Type B pancreatic cell (in vitro differentiated cells): ENCODE measurements at places on chromosomes 6 and 20. TPM values are rescaled to one million over a fixed set of nuclear protein-coding genes. Genes with fewer than 3 reads are reported as not detected.
A peak's percentile ranks its signal among the peaks of the same experiment; 100 is the strongest.

BHLHE23 gene
- total RNA-seq = not detected in 2 replicates

TCF15 gene
- 0.94 TPM in 1 of 2 replicates, not detected in the other for total RNA-seq

DNA sequence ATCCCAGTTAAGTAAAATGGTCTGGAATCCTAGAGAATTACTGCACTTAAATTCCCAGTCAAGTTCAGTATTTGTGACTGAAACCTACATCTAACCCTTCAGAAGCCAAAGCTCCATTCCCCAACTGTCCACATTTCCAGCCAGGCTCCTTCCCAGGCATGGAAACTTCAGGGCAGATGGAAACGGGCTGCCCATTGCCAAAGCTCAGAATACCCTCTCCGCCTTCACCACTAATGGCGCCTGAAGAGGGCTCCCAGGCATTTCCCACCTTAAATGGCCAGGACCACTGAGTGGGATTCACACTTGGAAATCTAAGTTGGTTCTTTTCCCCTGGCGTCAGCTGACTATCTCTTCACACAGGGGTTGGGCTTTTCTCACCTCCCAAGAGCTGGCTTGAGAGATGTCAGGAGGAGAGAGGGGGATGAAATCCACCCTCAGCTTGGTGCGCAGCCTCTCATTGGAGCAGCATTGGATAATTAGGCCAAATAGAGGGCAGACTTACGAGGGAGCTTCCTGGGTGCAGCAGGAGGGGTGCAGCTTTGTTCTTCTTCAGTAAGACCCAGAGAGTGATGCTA lies 82.9 kb downstream of the ANKRD60 start:
- H3K27me3 ChIP-seq = peaks cover 42% of the 10 kb centered on the region
- H3K36me3 ChIP-seq = no peaks in the 10 kb centered on the region
- H3K4me1 ChIP-seq = no peaks in the 10 kb centered on the region
- H3K4me3 ChIP-seq = no peak overlapping the region
- no peak for DNase-seq

DNA sequence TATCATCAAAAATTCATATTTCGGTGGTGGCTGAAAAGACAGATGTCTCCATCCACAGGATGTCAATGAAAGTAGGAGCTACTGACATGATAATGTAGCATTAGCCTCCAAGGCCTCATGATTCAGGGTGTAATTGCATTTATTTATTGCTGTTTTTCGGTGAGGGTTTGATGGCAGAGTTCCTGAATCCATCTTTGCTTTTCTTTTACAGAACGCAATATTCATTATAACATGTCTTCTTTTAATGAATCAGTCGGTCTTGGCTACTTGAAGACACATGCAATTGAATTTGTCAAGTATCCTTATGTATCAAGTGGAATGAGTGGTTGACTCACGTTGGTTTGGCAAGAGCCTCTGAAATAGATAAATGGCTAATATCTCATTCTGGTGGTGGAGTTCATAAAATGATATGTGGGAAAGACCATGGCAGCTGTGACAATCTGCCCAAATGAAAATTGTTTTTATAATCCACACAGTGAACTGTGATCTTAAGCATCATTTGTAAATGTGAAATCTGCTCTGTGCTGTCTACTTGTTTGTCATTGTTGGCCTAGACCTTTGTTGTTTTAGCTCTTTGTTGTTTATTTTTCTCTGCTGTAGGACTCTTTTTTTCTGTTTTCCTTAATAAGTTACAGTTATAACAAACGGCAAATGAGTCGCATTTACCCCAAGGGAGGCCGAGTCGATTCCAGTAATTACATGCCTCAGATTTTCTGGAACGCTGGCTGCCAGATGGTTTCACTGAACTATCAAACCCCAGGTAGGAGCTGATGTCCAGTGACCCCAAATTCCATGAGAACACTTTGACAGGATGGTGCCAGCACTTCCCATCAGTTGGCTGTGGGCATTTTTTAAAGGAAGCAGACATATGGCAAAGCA lies 105.7 kb upstream of the LAMP5 start:
- peaks cover 7% of the 10 kb centered on the region for H3K4me1 ChIP-seq
- H3K27ac ChIP-seq = no peak overlapping the region
- peaks cover 4% of the 10 kb centered on the region for H3K36me3 ChIP-seq

DNA sequence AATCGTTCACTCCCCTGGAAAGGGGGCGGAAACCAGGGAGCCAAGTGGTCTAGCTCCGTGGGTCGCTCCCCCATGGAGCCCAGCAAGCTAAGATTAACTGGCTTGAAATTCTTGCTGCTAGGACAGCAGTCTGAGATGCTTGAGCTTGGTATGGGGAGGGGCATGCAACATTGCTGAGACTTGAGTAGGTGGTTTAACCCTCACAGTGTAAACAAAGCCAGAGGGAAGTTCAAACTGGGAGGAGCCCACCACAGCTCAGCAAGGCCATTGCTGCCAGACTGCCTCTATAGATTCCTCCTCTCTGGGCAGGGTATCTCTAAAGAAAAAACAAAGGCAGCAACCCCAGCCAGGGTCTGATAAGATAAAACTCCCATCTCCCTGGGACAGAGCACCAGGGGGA lies 43.2 kb downstream of the COL21A1 start:
- no peak overlapping the region for H3K27ac ChIP-seq
- peaks cover 3% of the 10 kb centered on the region for H3K36me3 ChIP-seq
- peaks cover 3% of the 10 kb centered on the region for H3K4me1 ChIP-seq
- H3K4me3 ChIP-seq = no peak overlapping the region
- DNase-seq = no peak

DNA sequence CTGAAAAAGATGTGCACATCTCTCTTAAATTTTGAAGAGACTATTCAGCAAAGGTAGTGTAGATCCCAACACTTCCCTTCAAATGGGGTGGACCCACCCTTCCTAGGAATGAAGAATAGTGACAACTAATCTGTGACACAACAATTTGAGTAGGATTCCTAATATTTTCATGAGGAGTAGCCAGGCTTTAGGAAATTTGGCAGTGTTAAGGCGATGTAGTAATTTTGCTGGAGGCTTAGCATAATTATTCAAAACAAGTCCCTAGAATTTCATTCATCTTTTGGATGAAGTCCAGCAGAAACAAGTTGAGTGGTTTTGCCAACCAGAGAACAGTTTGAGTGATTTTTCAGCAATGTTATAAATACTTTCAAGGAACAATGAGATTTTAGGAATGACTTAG lies 52.4 kb downstream of the ELOVL4 start:
- peak overlapping the region; percentile 38 for H3K4me3 ChIP-seq
- H3K36me3 ChIP-seq = no peaks in the 10 kb centered on the region
- peak overlapping the region; percentile 76 for H3K27ac ChIP-seq
- DNase-seq = no peak
- no peaks in the 10 kb centered on the region for H3K4me1 ChIP-seq
- no peaks in the 10 kb centered on the region for H3K27me3 ChIP-seq

GRCh38 chr20:57211908-57212533 lies 54.4 kb downstream of the BMP7 start:
- H3K27ac ChIP-seq = peak overlapping the region; percentile 71
- peaks cover 34% of the 10 kb centered on the region for H3K4me1 ChIP-seq
- DNase-seq = no peak
- no peaks in the 10 kb centered on the region for H3K27me3 ChIP-seq

MYL9 gene
- 55.1 and 59.0 TPM in 2 replicates for total RNA-seq

- no peak overlapping the region for H3K27ac ChIP-seq
- no peak for DNase-seq
- H3K4me3 ChIP-seq = no peak overlapping the region
- peaks cover 6% of the 10 kb centered on the region for H3K4me1 ChIP-seq
These were observed 65.3 kb downstream of the BMP2 start for GRCh38 chr20:6832811-6833210.

DNA sequence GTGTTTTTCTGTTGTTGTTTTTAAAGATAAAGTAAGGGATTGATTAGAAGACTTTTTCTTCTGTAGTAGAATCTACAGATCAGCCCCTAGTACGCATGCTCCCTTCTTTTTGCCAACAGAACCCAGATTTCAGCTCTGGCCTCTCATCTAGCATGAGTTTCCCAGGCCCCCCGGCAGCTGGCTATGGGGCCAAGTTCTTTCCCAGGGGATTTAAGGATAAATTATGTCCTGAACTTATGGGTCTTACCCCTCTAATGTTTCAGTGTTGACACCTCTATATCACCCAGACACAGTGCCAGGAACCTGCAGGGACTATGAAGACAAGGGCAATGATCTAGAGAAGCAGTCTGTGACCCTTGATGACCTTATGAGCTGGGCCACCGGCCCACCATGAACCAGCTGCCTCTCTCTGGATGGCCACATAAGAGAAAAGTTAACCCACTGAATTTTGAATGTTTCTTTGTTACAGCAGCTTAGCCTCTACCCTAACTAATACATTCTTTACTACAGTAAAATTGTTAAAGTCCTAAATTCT lies 150.5 kb downstream of the UNC5CL start:
- DNase-seq = no peak
- H3K4me1 ChIP-seq = peaks cover 38% of the 10 kb centered on the region
- peak overlapping the region; percentile 39 for H3K27ac ChIP-seq

- H3K36me3 ChIP-seq = no peaks in the 10 kb centered on the region
- peaks cover 3% of the 10 kb centered on the region for H3K27me3 ChIP-seq
- H3K4me3 ChIP-seq = no peak overlapping the region
These were observed 141.3 kb downstream of the MAP3K7 start for GRCh38 chr6:90445533-90446108.

- H3K36me3 ChIP-seq = no peaks in the 10 kb centered on the region
- no peak for DNase-seq
- peaks cover 9% of the 10 kb centered on the region for H3K4me1 ChIP-seq
- H3K27me3 ChIP-seq = no peaks in the 10 kb centered on the region
- H3K27ac ChIP-seq = peak overlapping the region; percentile 16
These were observed 25.3 kb upstream of the TIAM2 start for GRCh38 chr6:154969796-154970195.

DEFB113 gene
- not detected in 2 replicates for total RNA-seq

- H3K4me1 ChIP-seq = no peaks in the 10 kb centered on the region
- peaks cover 22% of the 10 kb centered on the region for H3K36me3 ChIP-seq
- DNase-seq = no peak
- H3K27me3 ChIP-seq = no peaks in the 10 kb centered on the region
- no peak overlapping the region for H3K4me3 ChIP-seq
These were observed 24.5 kb downstream of the PRPF6 start for GRCh38 chr20:64005394-64005793.

DNA sequence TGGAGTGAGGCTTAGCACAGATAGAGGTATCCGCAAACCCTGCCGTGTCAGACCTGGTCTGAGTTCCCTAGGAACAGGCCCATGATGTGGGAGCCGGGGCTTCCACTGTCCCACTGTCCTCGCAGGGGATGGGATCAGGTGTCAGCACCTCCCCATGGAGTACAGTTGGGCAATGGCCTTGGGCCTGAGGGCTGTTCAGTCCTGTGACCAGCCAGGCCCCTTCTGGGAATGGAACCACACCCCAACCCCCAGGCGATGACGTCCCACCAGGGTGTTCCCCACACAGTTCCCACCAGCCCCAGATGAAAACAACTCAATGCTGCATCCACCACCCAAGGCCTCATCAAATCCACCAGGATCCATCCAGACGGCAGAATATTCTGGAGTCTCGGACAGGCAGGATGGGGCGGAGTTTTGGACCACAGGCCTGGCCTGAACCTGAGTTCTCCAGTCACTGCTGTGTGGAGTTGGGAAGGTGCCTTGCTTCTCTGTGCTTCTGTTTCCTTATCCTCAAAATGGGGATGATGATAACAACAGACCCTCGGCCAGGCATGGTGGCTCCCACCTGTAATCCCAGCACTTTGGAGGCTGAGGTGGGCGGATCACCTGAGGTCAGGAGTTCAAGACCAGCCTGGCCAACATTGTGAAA lies 62.2 kb downstream of the UBE2V1 start:
- no peaks in the 10 kb centered on the region for H3K36me3 ChIP-seq
- peaks cover 25% of the 10 kb centered on the region for H3K4me1 ChIP-seq
- H3K27me3 ChIP-seq = no peaks in the 10 kb centered on the region
- H3K27ac ChIP-seq = no peak overlapping the region
- DNase-seq = no peak
- no peak overlapping the region for H3K4me3 ChIP-seq

- no peak overlapping the region for H3K27ac ChIP-seq
- peaks cover 11% of the 10 kb centered on the region for H3K4me1 ChIP-seq
- no peaks in the 10 kb centered on the region for H3K27me3 ChIP-seq
- no peak overlapping the region for H3K4me3 ChIP-seq
- no peak for DNase-seq
These were observed 55.4 kb downstream of the IPCEF1 start for GRCh38 chr6:154301086-154301625.

DNA sequence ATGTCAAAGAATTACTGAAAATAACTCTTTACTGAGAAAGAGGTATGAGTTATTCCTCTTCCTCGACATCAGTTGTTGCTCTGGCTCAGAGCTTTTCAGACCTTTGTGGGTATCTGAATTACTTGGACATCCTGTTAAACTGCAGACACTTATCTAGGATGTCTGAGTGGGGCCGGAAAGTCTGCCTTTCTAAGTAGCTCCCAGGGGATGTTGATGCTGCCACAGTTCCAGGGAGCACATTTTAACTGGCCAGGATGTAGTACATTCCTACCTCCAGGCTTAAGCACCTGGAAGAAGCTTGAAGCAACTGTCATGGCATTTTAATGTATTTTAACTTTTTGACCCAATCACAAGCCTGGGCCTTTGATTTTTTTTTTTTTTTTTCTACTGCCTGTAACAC lies 265.8 kb upstream of the PLCB4 start:
- H3K4me3 ChIP-seq = no peak overlapping the region
- H3K27me3 ChIP-seq = no peaks in the 10 kb centered on the region
- no peak for DNase-seq
- peaks cover 18% of the 10 kb centered on the region for H3K4me1 ChIP-seq

GRCh38 chr6:108432792-108433191 lies 127.9 kb upstream of the FOXO3 start:
- no peak for DNase-seq
- H3K4me3 ChIP-seq = no peak overlapping the region
- no peaks in the 10 kb centered on the region for H3K27me3 ChIP-seq
- no peak overlapping the region for H3K27ac ChIP-seq

TTK gene
- total RNA-seq = 13.4 and 32.1 TPM in 2 replicates

- no peaks in the 10 kb centered on the region for H3K36me3 ChIP-seq
- no peak for DNase-seq
- H3K4me3 ChIP-seq = no peak overlapping the region
- no peaks in the 10 kb centered on the region for H3K27me3 ChIP-seq
- peaks cover 15% of the 10 kb centered on the region for H3K4me1 ChIP-seq
- no peak overlapping the region for H3K27ac ChIP-seq
These were observed 178.3 kb downstream of the ZDHHC14 start for GRCh38 chr6:157559201-157559756.

SPTLC3 gene
- total RNA-seq = 10.6 and 34.2 TPM in 2 replicates

- peaks cover 14% of the 10 kb centered on the region for H3K4me1 ChIP-seq
- no peak overlapping the region for H3K27ac ChIP-seq
- peaks cover 4% of the 10 kb centered on the region for H3K27me3 ChIP-seq
- DNase-seq = no peak
- H3K36me3 ChIP-seq = no peaks in the 10 kb centered on the region
- H3K4me3 ChIP-seq = no peak overlapping the region
These were observed 210.4 kb downstream of the TAF4 start for GRCh38 chr20:61855286-61855685.

GRCh38 chr6:42778122-42778521 lies 3.7 kb upstream of the BICRAL start:
- peak overlapping the region; percentile 69 for H3K27ac ChIP-seq
- H3K36me3 ChIP-seq = no peaks in the 10 kb centered on the region
- no peaks in the 10 kb centered on the region for H3K27me3 ChIP-seq
- no peak for DNase-seq
- H3K4me1 ChIP-seq = peaks cover 29% of the 10 kb centered on the region

CLIC5 gene
- 31.3 and 75.8 TPM in 2 replicates for total RNA-seq

GRCh38 chr6:71979911-71980310 lies 93.6 kb downstream of the RIMS1 start:
- H3K4me3 ChIP-seq = no peak overlapping the region
- no peak overlapping the region for H3K27ac ChIP-seq
- H3K36me3 ChIP-seq = no peaks in the 10 kb centered on the region
- no peak for DNase-seq
- H3K4me1 ChIP-seq = no peaks in the 10 kb centered on the region
- no peaks in the 10 kb centered on the region for H3K27me3 ChIP-seq
